ENCODE measurements at places on chromosomes 3 and 15. TPM values are rescaled to one million over a fixed set of nuclear protein-coding genes. Genes with fewer than 3 reads are reported as not detected.

The IGSF10 gene
- total RNA-seq, result 2.8 TPM

The SLC6A20 gene
- total RNA-seq, result 0.64 TPM

The SLC12A1 gene
- total RNA-seq, result 0.25 TPM

The CEP63 gene
- 24.5 TPM for total RNA-seq

The CPN2 gene
- 0.15 TPM for total RNA-seq

The MBD4 gene
- 26.5 TPM for total RNA-seq

The SLC9C1 gene
- total RNA-seq, result not detected

The FRMD4B gene
- 1.8 TPM for total RNA-seq

The GADL1 gene
- 17.4 TPM for total RNA-seq

The ZNF502 gene
- 7.7 TPM for total RNA-seq

The POLR2M gene
- 42.3 TPM for total RNA-seq

The UBE2E2 gene
- 56.8 TPM for total RNA-seq

The ANKRD63 gene
- 0.18 TPM for total RNA-seq

The GBE1 gene
- total RNA-seq, result 19.4 TPM

The KLHL40 gene
- not detected for total RNA-seq

The FILIP1L gene
- 13.8 TPM for total RNA-seq

The GOLGA8T gene
- total RNA-seq, result not detected

The AADAC gene
- not detected for total RNA-seq

The MESP2 gene
- 0.25 TPM for total RNA-seq

The COMMD2 gene
- total RNA-seq, result 28.9 TPM

The SLC51B gene
- total RNA-seq, result not detected

The GATA2 gene
- total RNA-seq, result 5.9 TPM

The GABRR3 gene
- 0.10 TPM for total RNA-seq

The CCDC39 gene
- not detected for total RNA-seq

The CLPX gene
- 55.5 TPM for total RNA-seq

The GOLGA8J gene
- total RNA-seq, result 0.25 TPM

The TBL1XR1 gene
- total RNA-seq, result 82.0 TPM

The IL16 gene
- 0.68 TPM for total RNA-seq

The SLC41A3 gene
- total RNA-seq, result 38.5 TPM

The VILL gene
- 10.8 TPM for total RNA-seq

The SIDT1 gene
- total RNA-seq, result 0.54 TPM

The EXOSC7 gene
- total RNA-seq, result 47.6 TPM

The FURIN gene
- total RNA-seq, result 21.0 TPM

The SV2B gene
- total RNA-seq, result 17.9 TPM

The RASGRF1 gene
- total RNA-seq, result 0.60 TPM

The C3orf38 gene
- 27.7 TPM for total RNA-seq

The CNTN6 gene
- 4.0 TPM for total RNA-seq

The CHRNA7 gene
- total RNA-seq, result 7.5 TPM

The ZCWPW2 gene
- total RNA-seq, result 1.2 TPM

The SLC35G2 gene
- 5.7 TPM for total RNA-seq

The ISLR2 gene
- total RNA-seq, result 0.75 TPM

The GOLGA8Q gene
- 0.65 TPM for total RNA-seq

The TMIE gene
- total RNA-seq, result 0.29 TPM

The AHSG gene
- 1.1 TPM for total RNA-seq

The SPTBN5 gene
- total RNA-seq, result 0.59 TPM

The ANKRD28 gene
- 59.8 TPM for total RNA-seq

The TGM5 gene
- 0.31 TPM for total RNA-seq

The PP2D1 gene
- total RNA-seq, result 0.42 TPM

The SUSD5 gene
- total RNA-seq, result 0.22 TPM

The PSTPIP1 gene
- total RNA-seq, result 0.82 TPM

The CIDEC gene
- not detected for total RNA-seq

The CDC25A gene
- total RNA-seq, result 33.8 TPM

The RBMS3 gene
- 36.3 TPM for total RNA-seq

The GABRB3 gene
- 43.8 TPM for total RNA-seq

The CA12 gene
- total RNA-seq, result 7.4 TPM

The LRRIQ4 gene
- total RNA-seq, result 0.36 TPM

The OXSM gene
- 8.1 TPM for total RNA-seq

The VEPH1 gene
- 6.2 TPM for total RNA-seq

The TM4SF18 gene
- total RNA-seq, result 0.66 TPM

Measured in motor neuron (in vitro differentiated cells).